Cortex of kidney (tissue), 1 donor: ENCODE measurements at places on chromosomes 11 and 22.

GRCh38 chr22:43186272-43187170 lies at the start of gene TTLL12:
TSS of gene TTLL12 (minus strand) at chr22:43187134. CDS start at chr22:43187069, 65 bp downstream.
- DNase-seq = no peak

- DNase-seq = no peak
Measured at GRCh38 chr11:113960702-113961330, 14.1 kb upstream of the HTR3A start.

GRCh38 chr11:65640483-65641296 lies 2.8 kb downstream of the SIPA1 start:
- no peak for DNase-seq

- DNase-seq = no peak
Measured at GRCh38 chr11:116773203-116774097, 663 bp upstream of the BUD13 start.

GRCh38 chr11:115678942-115679341 lies 174.7 kb upstream of the CADM1 start:
- no peak for DNase-seq

- no peak for DNase-seq
Measured at GRCh38 chr11:120956710-120957495, 67.0 kb upstream of the TBCEL start.

GRCh38 chr11:45761659-45762058 lies 43.3 kb upstream of the SLC35C1 start:
- no peak for DNase-seq

GRCh38 chr11:63595296-63595695 lies 18.9 kb downstream of the PLAAT3 start:
- DNase-seq = no peak

GRCh38 chr11:95506777-95507176 lies 275.8 kb upstream of the SESN3 start:
- no peak for DNase-seq

DNA sequence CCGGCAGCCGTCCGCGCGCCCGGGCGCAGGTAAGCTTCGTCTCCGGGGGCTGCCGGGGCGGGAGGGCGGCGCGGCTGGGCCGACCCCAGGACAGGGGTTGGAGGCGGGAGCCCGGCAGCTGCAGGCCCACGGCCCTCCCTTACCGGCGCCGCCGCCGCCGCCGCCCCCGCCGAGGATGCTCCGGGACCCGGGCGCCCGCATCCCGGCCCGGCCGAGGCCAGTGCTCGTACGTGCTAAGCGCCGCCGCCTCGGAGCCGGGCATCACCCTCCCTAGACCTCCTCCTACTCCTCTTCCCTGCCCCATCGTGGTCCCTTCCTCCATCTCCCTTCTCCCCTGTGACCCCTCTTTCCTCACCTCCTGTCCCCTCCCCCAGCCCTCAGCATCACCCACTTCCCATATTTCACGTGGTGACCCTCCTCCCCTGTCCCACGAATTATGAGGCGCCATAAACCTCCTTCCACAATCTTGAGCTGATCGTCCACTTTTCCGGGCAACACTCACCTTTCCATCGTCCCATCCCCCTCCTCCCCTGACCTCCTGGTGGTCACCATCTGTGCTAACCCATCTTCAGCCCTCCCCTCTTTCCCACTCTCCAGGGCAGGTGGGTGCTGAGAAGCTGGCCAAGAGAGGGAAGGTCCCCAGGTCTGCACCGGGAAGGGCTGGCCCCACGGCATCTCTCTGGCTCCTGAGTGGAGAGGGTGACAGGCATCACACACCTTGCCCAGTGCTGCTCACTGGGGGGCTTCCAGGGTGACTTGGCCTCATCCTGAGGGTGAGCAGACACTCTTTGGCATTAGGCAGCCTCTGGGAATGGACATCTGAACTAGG lies 612 bp downstream of the ASPHD2 start:
- no peak for DNase-seq

- DNase-seq = no peak
Measured at GRCh38 chr22:17638182-17638431, 450 bp upstream of the BCL2L13 start.

DNA sequence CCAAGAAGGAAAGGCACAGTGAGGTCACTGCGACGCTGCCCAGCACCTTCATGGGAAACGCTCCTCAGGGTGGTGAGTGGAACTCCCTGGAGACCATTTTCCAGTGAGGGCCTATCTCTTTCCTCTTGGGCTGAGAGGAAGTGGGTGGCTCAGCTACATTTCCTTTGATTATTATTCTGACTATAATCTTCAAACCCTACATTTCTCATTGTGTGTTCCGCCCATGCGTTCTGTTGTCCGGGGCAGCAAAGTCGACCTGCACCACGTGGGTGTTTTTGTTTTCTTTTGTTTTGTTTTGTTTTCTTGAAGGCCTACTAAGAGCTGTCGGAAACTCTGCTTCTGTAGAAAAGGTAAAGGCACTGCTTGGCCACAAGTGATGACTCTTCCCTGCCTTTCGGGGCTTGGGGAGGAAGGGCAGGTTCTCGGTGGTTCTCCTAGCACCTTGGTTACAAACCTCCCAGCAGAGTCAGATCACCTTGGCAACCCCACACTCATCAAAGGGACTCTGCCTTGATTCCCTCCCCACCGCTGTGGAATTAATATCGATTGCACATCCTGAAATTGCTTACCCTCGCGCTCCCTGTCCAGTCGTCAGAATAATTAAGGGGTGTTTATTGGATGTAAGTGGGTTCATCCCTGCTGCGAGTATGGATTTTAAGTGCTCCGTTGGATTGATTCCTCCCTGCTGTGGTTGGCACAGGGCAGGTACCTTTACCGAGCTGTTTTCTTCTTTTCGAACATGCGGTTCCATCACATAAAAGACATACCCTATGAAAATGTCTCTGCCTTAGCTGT lies 7.3 kb downstream of the PARVB start:
- DNase-seq = no peak

GRCh38 chr11:55701429-55701828 lies 39.4 kb downstream of the OR4C6 start:
- no peak for DNase-seq

DNA sequence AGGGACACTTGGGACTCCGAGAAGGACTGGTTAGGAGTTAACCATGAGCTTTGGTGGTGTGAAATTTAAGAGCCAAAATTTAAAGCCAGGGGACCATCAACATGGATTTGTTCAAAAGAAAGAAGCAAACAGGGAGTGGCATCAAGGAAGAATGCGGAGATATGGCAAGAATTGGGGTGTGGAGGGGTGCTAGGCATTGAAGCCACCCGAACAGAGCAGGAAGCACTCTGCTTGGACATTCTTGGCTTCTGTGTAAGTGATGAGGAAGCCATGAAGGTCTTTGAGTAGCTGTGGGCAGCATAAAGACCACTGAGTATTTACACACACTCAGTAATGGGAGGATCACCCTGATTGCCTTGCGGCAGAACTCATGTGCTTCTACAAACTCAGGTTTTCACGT lies 27.2 kb upstream of the PAMR1 start:
- no peak for DNase-seq

GRCh38 chr11:65643971-65644370 lies 6.1 kb downstream of the SIPA1 start:
- no peak for DNase-seq

- DNase-seq = no peak
Measured at GRCh38 chr22:41198027-41198580, 7.0 kb upstream of the L3MBTL2 start.

GRCh38 chr11:134753771-134754520 lies 341.9 kb upstream of the B3GAT1 start:
- DNase-seq = no peak

DNA sequence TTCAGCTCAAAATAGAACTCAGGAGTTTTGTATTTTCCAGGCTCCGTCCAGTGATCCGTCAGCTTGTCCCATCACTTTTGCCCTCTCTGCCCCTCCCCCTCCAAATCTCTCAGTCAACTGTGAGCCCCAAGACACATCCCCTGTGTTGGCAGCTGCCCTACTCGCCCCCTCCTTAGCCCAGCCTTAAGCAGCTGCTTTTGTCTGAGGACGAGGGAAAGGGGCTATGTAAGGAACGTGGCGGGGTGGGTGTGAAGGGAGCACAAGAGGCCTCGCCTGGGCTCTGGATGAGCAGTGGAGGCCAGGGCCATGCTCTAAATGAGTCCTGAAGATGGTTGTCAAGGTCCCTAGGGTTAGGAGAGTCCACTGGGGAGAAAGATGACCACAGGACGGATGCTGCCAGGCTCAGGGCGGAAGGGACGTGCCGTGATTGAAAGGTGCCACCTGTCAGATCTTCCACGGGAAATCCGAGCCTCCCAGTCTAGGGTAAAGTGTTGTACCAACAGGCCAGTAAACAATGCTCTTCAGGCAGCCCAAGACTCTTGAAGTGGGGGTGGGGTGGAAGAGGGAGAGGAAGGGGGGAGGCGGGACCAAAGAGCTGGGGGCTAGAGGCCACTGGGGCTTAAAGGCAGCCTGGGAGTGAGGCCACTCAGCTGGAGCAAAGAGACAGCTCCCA lies at the start of gene SMTNL1:
TSS of gene SMTNL1 (plus strand) at position 649 of the 673 bp plus-strand sequence. CDS start 5,048 bp downstream, outside the sequence.
- DNase-seq = no peak

GRCh38 chr11:106133529-106133928 lies 56.1 kb downstream of the AASDHPPT start:
- DNase-seq = no peak

DNA sequence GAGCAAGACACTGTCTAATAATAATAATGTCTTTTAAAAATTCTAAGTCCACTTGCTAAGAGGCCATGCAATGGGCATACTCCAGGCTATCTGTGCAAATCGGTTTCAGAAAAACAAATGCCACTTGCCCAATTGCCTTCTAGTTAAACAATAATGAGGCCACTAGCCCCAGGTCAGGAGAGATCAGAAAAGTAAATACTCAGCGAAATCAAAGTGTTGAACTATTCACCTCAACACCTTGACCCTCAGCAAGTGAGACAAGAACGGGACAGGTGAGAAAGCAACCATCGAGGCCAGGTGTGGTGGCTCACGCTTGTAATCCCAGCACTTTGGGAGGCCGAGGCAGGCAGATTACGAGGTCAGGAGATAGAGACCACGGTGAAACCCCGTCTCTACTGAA lies 72.3 kb upstream of the SYN3 start:
- no peak for DNase-seq

DNA sequence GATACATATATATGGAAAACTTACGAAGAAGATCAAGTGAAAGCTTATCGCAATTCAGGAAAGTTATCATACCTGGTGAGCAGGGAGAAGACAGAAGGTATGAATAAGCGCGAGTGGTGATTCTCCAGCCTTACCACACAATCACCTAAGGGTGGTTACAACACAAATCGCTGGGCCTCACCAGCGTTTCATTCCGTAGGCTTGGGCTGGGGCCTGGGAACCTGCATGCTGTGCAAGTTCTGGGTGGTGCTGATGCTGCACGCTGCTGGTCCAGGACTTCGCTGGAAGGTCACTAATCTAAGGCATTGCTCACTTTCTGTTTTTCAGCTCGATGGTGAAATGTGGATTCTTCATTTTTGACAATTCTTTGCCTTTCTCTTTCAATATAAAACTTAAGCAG lies 76.6 kb upstream of the SLC25A18 start:
- DNase-seq = no peak

GRCh38 chr11:128809128-128809527 lies 58.0 kb downstream of the KCNJ1 start:
- no peak for DNase-seq

DNA sequence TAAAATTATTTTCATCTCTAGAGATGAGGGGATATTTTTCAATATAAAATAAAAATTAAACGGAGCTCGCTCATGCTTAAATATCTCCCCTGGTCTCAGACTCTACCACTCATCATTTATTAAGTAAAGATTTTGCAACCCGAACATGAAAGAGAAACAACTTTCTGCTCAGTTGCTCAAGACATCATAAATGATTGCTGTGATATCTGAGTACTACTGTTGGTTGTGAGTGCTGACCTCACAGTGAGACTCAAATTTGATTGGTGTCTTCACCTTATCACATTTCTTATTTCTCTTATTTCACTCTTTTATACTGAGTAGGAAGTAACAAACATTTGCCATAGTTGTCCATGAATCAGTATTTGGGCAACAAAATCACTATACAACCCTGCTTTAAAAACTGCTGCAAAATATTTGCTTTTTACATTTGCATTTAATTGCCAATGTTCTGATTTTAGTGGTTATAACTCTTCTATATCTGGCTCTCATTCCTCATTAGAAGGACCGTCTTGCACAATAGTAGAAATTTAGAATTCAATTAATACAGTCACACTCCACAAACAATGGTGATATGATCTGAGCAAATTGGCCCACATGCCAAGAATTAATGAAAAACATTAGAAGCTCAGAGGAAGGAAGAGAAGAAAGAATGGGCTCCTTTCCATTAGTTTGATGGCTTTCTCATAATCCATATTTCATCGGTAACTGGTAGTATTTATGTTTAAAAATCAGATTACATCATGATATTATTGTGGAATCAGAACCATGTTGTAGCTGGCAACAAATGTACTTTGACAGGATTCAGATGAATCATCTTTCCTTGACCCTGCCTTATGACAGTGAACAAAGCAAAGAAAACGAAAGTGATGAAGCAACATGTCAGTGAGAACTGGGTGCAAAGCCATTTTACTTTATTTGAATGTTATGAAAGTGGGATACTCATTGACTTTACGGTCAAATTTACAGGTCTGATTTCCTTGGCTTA lies 973.6 kb upstream of the TENM4 start:
- no peak for DNase-seq

- no peak for DNase-seq
Measured at GRCh38 chr11:17601676-17602075, 54.6 kb downstream of the OTOG start.

- no peak for DNase-seq
Measured at GRCh38 chr22:47245786-47246185, 483.3 kb downstream of the TBC1D22A start.

DNA sequence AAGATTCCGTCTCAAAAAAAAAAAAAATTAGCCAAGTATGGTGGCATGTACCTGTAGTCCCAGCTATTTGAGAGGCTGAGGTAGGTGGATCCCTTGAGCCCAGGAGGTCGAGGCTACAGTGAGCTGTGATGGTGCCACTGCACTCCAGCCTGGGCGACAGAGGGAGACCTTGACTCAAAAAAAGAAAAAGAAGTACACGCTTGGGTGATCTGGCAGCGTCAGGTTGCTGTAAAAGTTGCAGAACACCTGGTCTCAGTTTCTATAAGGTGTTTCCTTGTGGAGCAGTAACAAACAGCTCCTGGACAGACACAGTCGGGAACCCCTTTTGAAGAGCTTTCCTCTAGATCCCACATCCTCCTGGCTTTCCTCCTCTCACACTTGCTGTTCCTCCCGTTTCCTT lies 45.8 kb downstream of the SCGB1A1 start:
- DNase-seq = no peak

DNA sequence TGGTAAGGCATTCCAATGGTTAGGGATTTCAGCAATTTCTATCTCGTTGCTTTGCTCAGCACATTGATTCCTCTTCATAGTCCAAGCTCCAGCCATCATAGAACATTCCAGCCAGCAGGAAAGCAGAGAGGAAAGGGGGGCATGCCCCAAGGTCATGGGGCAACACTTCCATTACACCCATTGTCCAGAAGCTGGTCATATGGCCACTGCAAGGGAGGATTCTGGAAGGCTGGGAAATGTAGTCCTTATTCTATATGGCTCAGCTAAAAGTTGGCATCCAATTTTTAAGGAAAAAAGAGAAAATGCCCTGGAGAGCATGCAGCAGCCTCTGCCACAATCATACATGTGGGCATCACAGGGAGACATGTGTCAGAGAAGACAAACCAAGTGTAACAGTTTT lies 47.1 kb upstream of the RCN1 start:
- no peak for DNase-seq
